ENCODE measurements at places on chromosomes 3 and 15.

DNA sequence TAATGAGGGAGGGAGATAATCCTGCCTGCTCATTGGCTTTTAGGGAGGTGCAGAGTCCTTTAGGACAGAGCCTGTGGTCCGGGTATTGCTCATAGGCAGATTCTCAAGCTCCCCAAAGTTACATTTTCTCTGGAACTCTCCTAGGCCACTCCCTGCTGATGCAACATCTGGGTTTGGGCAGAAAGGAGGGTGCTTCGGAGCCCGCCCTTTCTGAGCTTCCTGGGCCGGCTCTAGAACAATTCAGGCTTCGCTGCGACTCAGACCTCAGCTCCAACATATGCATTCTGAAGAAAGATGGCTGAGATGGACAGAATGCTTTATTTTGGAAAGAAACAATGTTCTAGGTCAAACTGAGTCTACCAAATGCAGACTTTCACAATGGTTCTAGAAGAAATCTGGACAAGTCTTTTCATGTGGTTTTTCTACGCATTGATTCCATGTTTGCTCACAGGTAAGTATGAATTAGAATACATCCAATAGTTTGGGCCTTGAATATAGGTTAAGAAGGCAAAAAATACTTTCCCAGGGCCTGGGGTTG is at the start of gene IL20RB:
TSS of gene IL20RB (plus strand) at position 233 of the 538 bp plus-strand sequence. CDS start at position 364, 131 bp downstream.
- no peak for DNase-seq

- no peak for DNase-seq
Measured at GRCh38 chr15:59587085-59587826, 24.3 kb upstream of the GCNT3 start.

DNA sequence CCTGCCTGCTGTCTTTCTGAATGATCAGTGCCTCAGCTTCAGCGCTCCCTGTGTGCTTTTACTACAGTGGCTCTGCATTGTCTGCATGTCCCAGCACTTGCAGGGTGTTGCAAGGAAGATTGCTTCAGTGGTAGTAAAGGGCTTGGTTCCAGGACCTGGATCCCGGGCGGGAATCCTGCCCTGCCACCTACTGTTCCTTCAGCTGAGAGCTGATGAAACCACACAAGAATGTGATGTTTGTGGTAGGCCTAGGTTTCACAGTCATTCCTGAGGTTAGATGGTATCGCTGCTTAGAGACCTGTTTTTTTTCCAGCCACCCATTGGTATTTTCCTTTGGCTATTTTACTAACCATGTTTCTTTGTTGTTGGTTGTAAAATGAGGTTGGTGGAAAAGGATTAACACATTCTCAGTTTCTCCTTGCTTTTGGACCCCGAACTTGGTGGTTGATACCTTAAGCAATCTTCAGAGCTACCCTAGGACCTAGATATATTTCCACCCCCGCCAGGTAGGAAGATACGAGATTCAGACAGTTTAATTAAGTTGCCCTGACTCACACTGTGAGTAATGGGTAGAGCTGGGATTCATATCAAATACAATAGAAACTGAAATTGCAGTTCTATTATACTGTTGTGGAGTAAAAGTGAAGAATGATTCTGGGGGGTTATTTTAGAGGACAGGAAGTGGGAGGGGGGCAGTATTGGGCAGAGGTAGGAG is 11.4 kb downstream of the GPR87 start:
- peak; percentile 21 for DNase-seq

DNA sequence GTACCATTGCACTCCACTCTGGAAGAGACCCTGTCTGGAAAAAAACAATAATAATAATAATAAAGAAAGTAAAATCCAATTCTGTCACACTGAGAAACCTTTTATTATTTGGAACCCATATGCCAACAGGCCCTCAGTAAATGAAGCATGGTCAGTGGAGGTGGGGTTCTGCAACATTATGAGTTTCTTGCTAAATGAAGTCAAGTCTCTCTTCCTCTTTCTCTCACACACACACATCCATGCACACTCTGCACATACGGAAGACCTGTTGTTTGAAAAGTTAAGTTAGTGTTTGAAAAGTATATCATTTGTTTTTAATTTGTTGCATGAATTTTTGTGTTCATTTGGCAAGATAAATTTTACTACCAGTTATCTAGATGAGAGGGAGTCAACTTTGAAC is 27.8 kb downstream of the GAP43 start:
- no peak for DNase-seq

- DNase-seq: no peak
Measured at GRCh38 chr15:56286213-56286612, 42.5 kb upstream of the RFX7 start.

DNA sequence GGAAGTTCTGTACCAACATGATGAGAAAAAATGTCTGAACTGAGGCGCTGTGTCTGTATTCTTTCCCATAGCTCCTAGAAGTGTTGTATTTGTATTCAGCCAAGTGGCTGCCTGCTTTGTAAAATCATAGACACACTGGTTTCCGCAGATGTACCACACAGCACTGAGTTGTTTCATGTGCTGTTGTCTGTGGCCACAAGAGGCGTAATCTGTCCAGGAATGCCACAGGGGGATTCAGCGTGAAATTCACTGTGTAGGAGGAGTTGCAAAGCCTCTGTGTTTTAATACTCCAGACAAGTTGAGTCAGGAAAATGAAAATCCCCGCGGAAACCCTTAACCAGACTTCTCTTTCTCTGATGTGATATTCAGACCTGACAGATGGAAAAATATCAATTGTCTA is 462.2 kb downstream of the NSUN3 start:
- DNase-seq: no peak

GRCh38 chr3:114706591-114707232 is 412.9 kb downstream of the TIGIT start:
- DNase-seq: no peak

DNA sequence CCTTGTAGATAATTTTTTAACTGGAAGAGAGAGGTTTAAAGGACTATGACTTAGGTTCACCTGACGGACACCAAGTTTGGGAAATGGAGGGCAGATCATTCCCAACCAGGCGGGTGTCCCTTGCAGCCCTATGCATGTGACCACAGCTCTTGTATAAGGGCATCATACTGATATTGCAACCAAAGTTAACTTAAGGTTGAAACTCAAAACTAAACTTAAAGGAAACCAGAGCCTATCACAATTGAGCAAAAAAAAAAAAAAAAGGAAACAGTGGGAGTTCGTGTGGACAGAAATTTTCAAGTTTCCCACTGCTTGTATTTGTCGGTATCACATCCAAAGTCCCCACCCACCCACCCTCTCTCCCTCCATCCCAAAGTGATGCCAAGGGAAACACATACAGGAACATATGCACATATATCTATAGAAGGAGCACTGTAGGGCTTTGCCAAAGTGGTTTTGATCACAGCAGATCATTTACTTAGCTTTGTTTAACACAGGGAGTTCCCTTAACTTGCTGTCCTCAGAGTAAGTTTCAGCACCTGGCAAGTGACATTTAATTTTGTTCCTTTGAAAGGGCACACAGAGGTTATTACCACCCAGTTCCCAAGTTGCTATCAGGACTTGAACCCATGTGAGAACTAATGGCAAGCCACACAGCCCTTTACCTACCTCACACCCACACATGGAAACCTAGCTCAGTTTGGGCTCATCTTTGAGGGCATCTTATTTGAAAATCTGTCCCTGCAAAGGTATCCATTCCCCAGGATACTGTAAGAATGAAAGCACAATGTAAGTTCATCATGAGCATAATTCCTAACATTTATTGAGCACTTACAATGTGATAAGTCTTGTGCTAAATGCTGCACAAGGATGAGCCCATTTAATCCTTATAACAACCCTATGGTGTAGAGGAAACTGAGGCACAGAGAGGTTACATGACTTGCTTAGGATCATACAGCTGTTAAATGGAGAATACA is 204.5 kb upstream of the CMC1 start:
- no peak for DNase-seq

- no peak for DNase-seq
Measured at GRCh38 chr3:23650371-23651140, 155.2 kb upstream of the UBE2E1 start.

All from amygdala (tissue), 56 donors.